ENCODE measurements at places on chromosomes 7 and 10. TPM values are rescaled to one million over a fixed set of nuclear protein-coding genes. Genes with fewer than 3 reads are reported as not detected.

DNA sequence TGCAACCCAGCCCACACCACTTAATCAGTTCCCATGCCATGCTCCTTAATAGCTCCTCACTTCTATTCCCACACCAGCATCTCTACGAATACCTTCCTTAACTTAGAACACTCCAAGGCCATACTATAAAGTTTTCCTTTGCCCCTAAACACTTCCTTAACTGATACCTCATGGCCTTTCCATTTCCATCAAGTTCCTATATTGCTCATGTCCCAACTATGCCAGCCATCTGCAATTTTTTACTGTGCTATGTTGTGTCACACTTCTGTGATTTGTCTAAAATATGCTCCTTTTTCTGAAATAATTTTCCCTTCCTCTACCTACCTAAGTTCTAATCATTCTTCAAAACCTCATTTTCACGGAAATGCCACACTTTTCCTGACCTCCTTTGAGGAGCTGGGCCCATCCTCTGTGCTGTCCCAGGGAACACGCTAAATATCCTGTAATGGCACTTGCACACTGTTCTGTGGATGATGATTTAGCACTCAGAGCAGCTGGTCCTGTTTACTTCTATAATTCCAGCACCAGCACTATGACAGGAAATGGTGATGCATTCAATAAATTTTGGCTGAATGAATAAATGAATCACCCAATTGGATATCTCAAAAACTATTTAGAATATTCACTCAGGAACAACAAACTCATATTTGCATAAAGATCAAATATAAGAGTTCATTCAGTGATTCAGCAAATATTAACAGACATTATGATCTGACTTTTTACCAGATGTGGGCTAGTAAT lies 266.5 kb upstream of the HGF start:
- no peak for DNase-seq

DNA sequence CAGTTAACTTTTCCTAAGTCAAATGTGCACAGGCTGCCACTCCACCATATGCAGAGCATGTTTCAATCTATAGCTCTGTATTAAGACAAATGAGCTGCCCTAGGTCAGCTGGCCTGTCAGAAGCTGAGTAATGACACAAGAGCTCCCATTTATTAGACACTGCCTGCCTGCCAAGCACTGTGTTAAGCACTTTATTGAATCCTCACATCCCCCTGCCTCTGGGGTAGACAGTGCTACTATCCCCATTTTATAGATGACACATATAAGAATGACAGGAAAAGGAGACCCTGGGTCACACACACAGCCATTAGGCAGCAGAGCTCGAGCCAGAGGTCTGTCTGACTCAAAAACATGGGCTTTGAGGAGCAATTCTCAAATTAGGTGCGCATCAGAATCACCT lies 179.8 kb upstream of the PDE1C start:
- DNase-seq = no peak

DNA sequence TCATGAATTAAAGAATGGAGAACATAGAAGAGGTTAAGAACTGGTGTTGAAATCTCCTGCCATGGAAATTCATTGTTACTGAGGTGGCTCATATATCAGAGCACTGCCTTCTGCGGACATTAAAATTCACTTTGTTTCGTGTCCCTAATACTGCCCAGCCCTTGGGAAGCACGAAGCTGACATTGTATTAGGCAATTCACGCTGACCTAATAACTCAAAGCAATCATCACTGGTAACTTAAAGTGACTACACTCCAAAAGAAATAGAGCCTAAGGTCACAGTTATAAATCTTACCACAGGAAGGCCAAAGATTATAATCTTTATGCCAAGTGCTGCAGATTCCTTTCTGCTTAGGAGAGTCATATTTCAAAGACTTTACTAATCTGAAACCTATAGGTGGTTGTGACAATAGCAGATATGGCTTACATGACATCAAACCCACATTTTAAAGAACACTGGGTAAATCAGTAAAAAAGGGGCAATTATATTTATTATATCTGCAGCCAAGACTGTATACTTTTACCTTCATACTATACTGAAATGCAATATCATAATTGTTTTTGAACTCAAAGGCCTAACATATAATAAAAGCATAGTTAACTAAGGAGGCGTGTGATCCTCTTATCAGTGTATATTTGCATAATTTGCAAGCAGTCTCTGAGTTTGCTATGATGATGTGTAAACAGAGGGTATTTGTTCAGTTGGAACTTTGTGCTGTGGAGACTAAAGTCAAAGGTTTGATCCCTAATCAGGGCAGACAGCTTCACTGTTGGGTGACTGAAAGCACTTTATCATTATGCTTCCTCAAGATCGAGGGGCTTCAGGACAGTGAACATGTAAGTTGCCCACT lies 51.9 kb upstream of the CAPZA2 start:
- DNase-seq = no peak

DNA sequence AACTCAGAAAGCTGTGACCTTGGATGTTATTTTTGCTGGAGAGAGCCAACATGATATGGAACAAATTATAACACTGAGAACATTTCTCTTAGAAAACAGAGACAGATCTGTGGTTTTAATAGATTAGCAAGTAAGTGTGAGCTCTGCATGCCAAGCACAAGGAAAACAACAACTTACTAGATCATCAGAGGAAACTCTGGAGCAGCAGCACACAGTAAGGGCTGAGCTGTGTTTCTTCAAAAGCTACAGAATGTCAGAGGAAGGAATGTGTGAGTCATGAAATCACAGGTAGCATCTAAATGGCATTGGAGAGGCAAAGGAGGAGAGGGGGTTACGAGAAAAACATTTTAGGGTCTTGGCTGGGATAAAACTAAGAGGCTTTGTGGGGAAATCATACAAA lies 283.4 kb upstream of the FZD8 start:
- DNase-seq = no peak

DNA sequence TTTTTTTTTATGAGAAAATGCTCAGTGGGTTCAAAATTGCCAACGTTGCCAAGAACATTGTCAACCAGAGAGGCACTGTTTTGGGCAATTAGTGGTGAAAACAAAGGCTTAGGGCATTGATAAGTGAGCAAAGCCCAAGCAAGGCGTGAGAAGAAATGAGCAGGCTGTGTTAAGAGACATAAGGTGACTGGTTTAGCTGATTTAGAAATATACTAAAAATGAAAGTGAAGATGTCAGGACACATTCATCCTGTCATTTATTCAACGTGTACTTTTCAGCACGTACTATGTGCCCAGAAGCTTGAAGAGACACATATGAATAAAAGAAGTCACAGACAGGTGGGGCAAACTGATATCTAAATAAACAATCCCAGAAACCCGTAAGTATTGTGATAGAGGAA lies 31.8 kb downstream of the AOAH start:
- DNase-seq = no peak

DNA sequence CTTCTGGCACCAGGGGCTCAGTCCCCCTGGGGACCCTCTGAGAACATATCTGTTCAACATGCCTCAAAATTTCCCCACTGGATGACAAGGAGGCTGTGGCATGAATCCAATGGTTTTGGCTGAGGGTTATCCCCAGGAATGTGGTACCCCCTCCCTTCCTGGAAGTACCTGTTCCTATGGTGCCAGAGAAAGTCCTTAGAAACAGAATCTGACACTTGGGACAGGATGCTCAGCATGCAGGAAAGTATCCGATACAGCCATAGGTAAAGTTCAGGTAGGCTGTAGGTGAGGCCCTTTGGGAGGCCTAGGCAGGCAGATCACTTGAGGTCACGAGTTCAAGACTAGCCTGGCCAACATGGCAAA lies 42.7 kb upstream of the A1CF start:
- DNase-seq = no peak

GRCh38 chr10:52571018-52571417 lies 201.6 kb downstream of the MBL2 start:
- no peak for DNase-seq

DNA sequence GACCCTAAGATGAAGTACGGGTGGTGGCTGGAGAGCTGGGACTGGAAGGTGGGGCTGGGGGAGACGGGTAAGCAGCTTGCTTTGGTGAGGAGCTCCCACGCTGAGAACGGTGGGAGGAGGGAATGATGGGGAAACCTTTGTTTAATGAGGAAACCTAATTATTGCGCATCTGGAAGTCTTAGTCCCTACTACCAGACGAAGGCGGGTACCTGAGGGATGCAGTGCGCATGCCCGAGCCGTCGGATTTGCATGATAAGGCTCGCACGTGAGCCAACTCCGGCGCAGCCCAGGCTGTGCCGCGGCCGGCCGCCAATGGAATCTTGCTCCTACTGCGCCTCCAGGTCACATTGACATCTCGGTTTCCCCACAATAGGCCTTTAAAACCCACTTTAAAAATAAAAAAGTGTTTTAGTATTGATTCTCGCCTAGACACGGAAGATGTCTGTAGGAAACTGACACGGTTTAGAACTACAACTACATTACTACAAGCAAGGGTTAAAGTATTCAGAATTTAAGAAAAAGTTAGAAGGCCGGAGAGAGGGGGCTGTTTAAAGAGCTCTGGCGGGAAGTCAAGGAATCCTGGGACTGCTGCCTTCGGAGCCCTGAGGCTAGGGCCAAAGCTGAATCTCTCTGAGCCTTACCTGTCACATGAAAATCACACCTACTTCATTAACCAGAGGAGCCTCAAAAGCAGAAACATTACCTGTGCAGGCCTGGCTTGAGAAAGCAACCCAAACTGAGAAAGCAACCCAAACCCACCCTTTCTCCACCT lies 12.1 kb upstream of the DLX6 start:
- DNase-seq = no peak

DNA sequence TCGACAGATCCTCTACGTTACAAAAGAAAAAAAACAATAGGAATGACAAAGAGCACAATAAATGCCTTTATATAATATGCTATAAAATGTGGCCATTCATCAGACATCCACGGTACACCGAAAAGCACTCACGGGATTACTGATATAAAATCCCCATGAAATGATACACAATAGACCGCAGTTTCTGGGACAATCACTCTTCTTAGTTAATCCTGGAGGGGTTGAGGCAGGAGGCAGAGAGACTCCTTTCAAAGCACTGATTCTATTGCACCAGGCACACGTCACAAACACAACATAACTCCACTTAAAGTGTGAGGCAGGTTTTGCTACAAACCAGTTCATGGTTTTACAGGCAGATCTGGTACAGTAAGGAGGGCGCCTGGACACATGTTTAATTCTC lies 113.8 kb downstream of the FGFR2 start:
- DNase-seq = no peak

GRCh38 chr10:124450783-124451057 lies 885 bp upstream of the NKX1-2 start:
- no peak for DNase-seq

GRCh38 chr7:101606498-101606923 lies 22.6 kb downstream of the MYL10 start:
- no peak for DNase-seq

DNA sequence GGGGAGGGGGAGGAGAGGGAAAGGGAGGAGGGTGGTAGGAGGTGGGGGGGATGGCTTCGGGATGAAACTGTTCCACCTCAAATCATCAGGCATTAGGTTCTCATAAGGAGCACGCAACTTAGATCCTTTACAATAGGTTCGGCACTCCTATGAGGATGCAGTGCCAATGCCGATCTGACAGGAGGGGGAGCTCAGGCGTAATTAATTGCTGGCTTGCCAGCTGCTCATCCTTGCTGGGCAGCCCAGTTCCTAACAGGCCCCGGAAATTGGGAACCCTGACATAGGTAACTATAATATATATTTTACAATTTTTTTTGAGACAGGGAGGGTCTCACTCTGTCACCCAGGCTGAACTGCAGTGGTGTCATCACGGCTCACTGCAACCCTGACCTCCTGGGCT lies 118.8 kb upstream of the SFMBT2 start:
- peak; percentile 55 for DNase-seq

- DNase-seq = peak; percentile 80
Measured at GRCh38 chr10:72242675-72243074, 26.6 kb upstream of the ASCC1 start.

- no peak for DNase-seq
Measured at GRCh38 chr7:41706228-41706930, 3.5 kb upstream of the INHBA start.

DNA sequence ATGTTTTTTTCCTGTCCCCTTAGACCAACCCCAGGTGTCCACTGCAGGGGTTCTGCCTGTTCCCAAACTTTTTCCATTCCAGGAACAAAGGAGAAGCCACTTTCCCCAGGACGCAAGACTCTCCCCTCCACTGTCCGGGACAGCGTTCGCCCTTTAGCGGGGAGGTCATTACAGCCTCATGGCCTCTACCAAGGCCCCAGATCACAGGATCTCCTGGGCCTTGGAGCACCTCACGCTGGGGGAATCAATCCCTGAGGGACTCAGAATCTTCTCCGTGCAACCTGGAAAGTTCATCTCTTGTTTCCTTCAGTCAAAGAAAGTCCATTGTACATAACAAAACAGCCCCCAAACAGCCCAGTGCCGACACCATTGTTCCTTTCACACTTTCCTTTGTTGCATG lies 41.2 kb downstream of the MKI67 start:
- DNase-seq = no peak

GRCh38 chr7:12771378-12771877 lies 84.0 kb downstream of the ARL4A start:
- peak; percentile 77 for DNase-seq

GRCh38 chr7:41316410-41316809 lies 386.5 kb downstream of the INHBA start:
- DNase-seq = no peak

DNA sequence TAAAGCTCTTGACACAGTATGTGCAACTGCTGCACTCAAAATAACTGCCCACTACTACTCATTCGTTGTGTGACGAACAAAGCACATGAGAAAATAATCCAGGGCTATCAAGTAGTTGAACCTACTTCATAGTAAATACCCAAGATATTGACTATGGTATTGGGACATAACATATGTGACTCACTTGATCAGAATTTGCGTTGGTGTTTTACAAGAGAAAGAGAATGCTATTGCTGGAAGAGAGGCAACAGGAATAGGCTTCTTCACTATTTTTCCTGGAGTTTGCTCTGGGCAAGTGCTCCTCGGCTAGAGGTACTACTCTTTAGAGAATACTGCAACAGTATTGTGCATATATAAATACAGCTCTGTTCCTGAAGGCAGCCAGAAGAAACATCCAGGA lies 2.5 kb downstream of the DGKB start:
- no peak for DNase-seq

GRCh38 chr7:46478046-46478445 lies 557.0 kb upstream of the IGFBP3 start:
- no peak for DNase-seq

GRCh38 chr7:92963566-92963965 lies 127.2 kb upstream of the CDK6 start:
- DNase-seq = no peak

GRCh38 chr7:134366481-134366880 lies 49.8 kb upstream of the SLC35B4 start:
- DNase-seq = no peak

Gene PRRT4
- not detected for polyA plus RNA-seq

Gene RBAK
- 3.2 TPM for polyA plus RNA-seq

Gene CDHR3
- polyA plus RNA-seq = 3.6 TPM

Gene MRC1
- polyA plus RNA-seq = 3.4 TPM

Gene CC2D2B
- 0.80 TPM for polyA plus RNA-seq

Gene TMEM60
- 32.4 TPM for polyA plus RNA-seq

Gene SPACDR
- polyA plus RNA-seq = not detected

Gene BCL7B
- polyA plus RNA-seq = 67.3 TPM

Gene MRPL32
- 101 TPM for polyA plus RNA-seq
